ENCODE measurements at places on chromosomes 12 and 14.
A peak's percentile ranks its signal among the peaks of the same experiment; 100 is the strongest.

- no peak for DNase-seq
Observed at GRCh38 chr14:21192447-21192822, 36.6 kb upstream of the OR5AU1 start.

DNA sequence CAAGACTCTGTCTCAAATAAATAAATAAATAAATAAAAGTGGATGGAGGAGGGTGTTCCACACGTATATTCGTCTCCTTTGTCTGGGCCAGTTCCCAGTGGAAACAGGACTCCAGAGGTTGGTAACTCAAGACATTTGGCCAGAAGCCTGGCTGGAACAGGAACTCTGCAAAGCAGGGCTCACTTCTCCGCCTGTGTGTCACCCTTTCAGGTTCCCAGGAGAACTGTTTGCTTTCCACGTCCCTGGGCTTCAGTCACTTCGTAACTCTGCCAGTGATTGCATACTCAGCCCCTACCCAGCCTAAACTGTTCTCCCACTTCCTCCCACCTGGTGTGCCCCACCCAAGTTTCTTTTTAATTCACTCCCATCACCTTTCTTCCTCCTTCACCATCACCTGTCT, 7.0 kb upstream of the UBE2N start:
- DNase-seq = no peak

GRCh38 chr12:2343681-2344080, 290.9 kb downstream of the CACNA1C start:
- DNase-seq = no peak

- DNase-seq = peak; percentile 50
Observed at GRCh38 chr14:69107407-69108003, 45.4 kb downstream of the DCAF5 start.

GRCh38 chr12:53696285-53696654, 20.4 kb upstream of the ATP5MC2 start:
- peak; percentile 61 for DNase-seq

All from HS-5 (cell line).